ENCODE measurements at places on chromosomes 13 and 19.

- DNase-seq, result no peak
Measured at GRCh38 chr13:27496006-27496405, 45.6 kb upstream of the MTIF3 start.

GRCh38 chr19:51810223-51810622, 15.3 kb downstream of the FPR3 start:
- no peak for DNase-seq

DNA sequence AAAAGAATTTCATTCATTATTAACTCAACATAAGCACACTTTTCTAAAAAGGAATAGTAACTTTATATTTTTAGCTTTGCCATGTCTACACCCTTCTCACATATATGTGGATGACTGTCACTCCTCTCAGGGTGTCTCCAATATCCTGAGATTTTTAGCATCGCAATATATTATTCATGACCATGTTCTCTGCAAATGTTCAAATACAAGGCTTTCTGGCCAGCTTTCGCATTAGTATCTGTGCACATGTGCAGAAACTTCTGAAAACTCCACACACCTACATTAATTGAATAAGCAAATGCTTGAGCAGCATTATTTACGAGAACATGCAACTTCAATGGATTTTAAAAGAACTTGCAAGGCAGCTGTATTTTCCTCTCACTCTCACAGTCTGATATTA, 334.8 kb downstream of the PCDH9 start:
- DNase-seq, result no peak

- no peak for DNase-seq
Measured at GRCh38 chr19:2239771-2240770, 3.4 kb downstream of the SF3A2 start.

- DNase-seq, result no peak
Measured at GRCh38 chr19:2846180-2846894, 5.1 kb downstream of the ZNF555 start.

DNA sequence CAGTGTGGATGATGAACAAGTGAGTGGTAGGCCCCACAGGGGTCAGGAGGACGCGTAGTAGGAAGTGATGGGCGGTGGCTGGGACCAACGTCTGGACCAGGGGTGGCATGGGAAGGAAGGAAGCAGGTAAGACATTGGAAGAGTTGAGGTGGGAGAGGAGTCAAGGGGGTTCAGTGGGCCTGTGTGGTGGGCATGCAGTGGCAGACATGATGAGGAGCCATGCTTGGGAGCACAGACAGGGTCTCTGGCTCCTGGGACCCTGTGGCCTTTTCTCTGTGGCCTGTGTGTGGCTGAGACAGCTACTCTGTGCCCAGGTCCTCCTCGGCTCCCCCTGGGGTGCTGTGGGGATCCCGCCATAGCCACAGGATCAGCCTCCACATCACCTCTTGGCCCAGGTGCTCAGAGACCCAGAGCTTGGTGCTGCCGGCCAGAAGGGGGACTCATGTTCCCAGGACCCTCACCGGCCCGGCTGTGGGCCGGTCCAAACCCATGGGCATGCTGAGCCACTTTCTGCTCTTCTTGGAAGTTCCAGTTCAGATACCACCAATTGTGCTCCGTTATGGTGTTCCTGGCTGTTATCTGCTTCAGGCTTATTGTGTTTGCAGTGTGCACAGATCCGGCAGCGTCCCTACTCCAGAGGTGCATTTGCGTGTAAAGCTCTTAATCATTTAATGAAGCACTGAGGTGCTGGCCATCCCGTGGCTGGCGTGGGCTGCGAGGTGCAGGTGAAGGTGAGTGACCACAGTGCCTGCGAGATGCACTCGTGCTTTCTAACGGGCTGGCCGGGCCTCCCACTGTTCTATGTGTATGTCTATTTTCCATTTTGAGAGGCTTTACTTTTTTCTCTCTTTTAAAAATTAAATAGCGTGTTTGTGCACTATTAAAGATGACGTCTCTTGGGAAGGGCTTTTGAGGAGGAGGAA, 147.9 kb downstream of the TEX29 start:
- DNase-seq, result no peak

GRCh38 chr19:31705656-31706055, 356.4 kb upstream of the TSHZ3 start:
- DNase-seq, result no peak

GRCh38 chr19:48493718-48494401, 17.8 kb downstream of the LMTK3 start:
- DNase-seq, result no peak

DNA sequence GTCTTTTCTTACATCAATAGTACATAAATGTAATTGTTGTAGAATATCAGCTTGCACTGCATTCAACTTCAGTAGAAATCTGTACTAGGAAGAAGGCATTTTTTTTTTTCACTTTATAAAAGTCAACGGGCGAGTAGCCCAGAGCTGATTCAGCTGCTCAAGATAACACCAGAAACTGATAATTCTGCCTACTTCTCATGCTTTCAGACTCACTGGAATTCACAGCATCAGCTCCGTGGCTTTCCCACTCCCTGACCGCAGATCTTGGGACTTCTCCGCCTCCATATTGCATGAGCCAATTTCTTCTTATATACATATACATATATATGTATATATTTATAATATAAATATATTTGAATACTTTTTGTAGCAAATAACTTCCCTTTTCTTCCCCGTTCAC, 263.1 kb upstream of the RXFP2 start:
- DNase-seq, result no peak

GRCh38 chr19:18317961-18318800, 4.7 kb downstream of the LSM4 start:
- DNase-seq, result no peak

- DNase-seq, result no peak
Measured at GRCh38 chr19:45670670-45671453, 2.8 kb downstream of the GIPR start.

DNA sequence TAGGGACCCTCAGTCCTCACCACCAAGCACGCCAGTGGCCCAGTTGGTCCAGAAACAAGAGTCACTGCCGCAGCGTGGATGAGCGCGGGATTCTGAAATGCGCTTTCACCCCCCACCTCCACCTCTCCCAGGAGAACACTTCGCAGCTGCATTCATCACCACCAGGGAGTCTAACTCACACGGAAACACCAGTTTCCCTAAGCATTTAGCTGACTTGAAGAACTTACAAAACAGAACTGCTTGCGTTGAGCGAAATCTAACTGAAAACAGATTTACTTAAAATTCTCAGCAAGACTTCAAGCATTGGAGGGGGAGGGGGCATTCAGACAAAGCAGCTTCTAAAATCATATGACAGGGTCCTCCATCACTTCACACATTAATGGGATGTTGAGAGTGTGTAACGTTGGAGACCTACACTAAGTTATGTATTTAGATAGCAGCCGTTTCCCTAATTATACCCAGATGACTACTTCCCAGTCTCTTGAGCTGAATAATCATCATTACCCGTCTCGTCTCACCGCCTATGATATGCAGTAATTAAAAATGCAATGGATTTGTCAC, 258.2 kb upstream of the IRS2 start:
- DNase-seq, result no peak

DNA sequence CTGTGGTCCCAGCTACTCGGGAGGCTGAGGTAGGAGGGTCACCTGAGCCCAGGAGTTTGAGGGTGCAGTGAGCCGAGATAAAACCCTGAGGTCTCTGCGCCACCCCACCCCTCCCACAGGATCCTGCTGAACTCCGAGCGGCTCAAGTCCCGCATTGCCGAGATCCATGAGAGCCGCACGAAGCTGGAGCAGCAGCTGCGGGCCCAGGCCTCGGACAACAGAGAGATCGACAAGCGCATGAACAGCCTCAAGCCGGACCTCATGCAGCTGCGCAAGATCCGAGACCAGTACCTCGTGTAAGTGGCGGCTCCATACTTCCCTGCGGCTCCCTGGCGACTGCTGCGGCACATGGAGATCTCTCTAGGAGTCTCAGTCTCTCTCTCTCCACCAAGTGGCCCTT, 6.6 kb upstream of the IFI30 start:
- DNase-seq, result no peak

- no peak for DNase-seq
Measured at GRCh38 chr13:37481011-37481884, 117.3 kb downstream of the POSTN start.

GRCh38 chr13:21934284-21934683, 263.4 kb downstream of the FGF9 start:
- DNase-seq, result no peak

DNA sequence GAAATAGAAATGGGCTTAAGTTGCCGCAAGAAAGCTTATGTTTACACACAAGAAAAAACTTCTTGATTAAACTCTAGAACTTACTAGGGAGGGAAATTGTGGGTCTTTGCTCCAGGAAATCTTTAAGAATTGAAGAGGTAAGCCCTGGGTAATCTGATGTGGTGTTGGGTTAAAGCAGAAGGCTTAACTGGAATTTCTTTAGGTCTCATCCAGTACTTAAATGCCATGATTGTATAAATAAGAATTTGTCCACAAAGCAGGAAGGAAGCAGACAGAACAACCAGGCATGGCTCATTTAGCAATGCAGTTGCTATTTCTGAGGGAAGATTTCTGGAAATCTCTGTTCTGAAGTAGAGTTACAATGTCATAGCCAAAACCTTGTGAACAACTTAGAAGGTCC, 360.4 kb downstream of the KLF5 start:
- DNase-seq, result no peak

DNA sequence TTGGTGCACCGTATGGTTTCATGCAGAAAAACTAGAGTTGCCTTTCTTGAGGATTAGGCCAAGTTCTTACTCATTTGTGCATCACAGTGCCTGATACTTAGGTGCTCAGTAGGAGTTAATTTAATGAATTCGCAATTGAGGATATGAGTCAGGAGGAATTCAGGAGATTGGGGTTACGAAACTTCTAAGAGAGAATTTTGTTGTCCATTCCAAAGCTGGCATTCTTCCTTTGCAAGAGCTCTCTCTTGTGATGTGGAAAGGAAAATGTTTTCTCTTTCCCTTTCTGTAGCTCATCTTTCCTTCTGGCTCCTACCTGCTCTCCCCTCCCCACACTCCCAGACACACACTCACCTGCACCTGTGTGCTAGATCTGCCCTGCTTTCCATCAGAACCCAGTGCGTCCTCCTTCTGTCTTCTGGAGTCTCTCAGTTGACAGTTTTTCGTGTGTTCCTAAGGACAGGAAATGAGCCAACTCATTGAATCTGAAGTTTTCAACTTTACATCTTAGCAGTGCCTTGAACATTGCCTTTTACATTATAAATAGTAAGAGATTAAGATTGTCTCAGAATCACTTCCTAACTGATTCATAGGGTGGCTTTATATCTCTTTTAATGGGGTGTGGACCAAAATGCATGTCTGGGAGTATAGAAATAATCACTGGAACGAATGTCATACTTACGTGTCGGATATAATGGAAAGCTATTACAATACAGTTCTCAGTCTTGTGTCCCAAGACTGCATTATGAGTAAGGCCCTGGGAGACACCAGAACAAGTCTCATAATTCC, 19.7 kb upstream of the ERCC5 start:
- DNase-seq, result no peak

GRCh38 chr13:40440990-40441820, 225.2 kb downstream of the FOXO1 start:
- DNase-seq, result peak; percentile 87

DNA sequence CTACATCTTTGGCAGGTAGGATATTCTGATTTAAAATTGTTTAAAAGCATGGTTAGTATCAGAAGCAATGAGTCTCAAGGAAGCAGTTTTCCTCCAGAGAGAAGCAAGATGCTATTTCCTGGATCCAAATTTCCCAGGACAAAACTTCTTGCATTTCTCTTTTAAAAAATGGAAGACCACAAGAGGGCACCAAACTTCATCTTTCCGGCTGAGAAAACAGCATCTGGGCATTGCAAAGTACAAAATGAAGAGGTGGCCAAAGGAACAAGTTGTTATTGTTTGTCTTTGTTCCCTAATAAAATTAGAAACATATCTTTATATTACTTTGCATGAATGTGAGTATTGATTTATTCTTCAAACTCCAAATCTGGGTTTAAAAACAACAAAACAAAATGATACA, 60.0 kb upstream of the LRCH1 start:
- DNase-seq, result no peak

- no peak for DNase-seq
Measured at GRCh38 chr13:22114630-22115311, 443.9 kb downstream of the FGF9 start.

DNA sequence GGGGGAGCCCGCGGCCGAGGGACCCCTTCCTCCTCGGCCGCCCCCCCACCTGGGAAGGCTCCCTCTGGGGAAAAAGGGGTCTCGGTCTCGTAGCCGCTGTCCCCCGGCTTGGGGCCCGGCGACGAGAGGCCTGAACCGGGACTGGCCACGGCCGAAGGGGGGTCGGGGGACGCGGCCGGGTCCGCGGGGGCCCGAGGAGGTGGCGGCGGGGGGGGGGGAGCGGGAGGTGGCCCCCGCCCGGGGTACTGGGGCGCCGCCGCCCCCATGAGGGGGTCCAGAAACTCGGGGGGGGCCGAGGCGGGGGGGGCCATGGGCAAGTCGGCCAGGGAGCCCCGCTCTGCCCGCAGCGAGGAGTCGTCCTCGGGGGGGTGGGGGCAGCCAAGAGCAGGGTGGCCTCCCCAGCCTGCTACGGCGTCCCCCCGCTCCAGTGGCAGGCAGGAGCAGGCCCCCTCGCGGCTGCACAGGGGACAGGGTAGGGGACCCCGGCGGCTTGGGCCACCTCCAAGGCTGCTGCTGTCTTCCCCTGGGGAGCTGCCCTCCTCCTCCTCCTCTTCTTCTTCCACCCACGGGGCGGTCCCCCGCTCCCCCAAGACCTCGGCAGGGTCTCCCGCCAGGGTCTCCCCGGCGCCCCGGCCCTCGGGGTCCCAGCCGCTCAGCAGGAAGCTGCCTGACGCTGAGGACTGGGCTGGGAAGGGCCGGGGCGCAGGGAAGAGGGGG, 12.9 kb downstream of the LMTK3 start:
- DNase-seq, result no peak

DNA sequence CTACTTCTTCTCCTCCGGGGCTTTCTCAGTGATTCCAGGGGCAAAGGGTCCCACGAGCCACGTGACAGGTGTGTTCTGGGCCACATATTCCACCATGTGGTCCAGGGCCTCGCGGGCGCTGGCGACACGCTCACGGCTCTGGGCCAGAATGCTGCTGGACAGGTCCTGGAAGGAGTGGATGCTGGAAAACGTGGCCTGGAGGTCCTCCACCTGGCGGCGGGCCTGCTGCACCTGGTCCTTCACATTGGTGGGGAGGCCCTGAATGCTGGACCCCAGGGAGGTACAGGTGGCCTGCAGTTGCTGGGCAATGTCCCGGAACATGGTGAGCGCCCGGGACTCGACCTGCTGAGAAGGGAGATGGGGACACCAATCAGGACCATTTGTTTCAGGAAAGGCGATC, 7.7 kb upstream of the TICAM1 start:
- DNase-seq, result no peak

All from tibial artery (tissue), 4 donors.